Panc1 (cell line): ENCODE measurements at places on chromosomes 2 and 18.

- DNase-seq: no peak
These were observed 227.0 kb upstream of the SH3BP4 start for GRCh38 chr2:234724850-234725249.

DNA sequence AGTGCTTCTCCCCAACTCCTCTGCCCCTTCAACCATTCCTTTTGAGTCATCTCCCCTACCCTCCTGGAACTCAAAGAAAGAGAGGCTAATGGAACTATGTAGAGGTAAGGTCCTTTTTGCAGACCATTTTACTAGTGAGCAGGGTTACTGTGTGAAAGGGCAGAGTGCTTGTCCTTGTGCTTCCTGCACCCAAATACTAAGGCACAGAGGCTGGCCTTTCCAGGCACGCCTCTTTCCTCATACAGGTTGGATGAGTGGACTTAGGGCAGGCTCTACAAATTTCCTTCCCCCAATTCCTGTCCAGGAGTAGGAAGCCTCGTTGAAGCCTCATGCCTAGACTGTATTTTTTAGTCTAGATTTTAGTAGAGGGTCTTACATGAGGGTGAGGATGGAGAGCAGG, 288.8 kb upstream of the SLC14A2 start:
- DNase-seq: no peak

GRCh38 chr18:36378205-36378604, 80.7 kb downstream of the FHOD3 start:
- DNase-seq: no peak

- DNase-seq: no peak
These were observed 182.0 kb downstream of the TCF4 start for GRCh38 chr18:55405893-55406406.
